ENCODE measurements at places on chromosomes 7 and 10.

DNA sequence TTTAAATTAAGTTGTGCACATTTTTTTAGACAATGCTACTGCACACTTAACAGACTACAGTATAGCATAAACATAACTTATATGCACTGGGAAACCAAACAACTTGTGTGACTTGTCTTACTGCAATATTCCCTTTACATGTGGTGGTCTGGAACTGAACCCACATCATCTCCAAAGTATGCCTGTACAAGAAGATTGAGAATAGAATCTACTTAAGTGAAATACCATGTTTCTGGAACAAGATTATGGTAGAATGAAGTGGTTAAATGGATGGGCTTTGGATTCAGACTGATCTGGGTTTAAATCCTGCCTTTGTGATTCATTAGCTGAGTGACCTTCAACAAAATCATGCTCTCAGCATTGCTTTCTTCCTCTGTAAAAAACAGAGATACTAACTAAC, 30.7 kb downstream of the CUL2 start:
- DNase-seq, result no peak

DNA sequence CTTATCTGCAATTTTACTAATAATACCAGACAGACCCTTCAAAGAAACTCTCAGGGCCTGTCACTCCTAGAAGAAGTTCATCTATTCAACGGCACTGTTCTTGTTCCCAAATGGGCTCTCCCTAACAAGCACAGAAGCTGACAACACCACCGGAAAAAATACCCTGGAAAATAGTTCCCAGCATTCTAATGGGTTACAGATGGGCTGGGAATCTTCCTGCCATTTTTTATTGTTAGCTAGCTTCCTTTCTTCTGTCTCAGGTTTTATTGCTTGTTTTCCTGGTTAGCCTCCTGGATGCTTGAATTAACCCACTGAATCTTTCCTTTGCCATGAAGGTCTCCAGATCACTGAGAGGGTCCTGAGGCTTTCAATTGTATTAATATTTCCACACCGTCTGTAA, 689.8 kb upstream of the NRP1 start:
- DNase-seq, result no peak

- no peak for DNase-seq
Observed at GRCh38 chr10:70038923-70039322, 13.7 kb upstream of the MACROH2A2 start.

DNA sequence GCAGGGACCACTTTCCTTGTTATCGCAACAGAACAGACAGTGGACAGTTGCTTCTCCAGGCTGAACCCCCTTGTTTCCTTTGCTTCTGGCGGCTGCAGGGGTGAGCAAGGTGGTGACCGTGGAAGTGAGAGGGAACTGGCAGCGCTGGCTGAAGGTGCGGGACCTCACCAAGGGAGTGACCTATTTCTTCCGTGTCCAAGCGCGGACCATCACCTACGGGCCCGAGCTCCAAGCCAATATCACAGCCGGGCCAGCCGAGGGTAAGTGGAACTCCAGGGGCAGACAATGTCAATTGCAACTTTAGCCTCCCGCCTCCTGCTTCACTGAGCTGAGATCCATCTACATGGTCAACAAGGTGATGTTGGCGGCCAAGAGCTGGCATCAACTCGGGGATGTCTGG, 462.1 kb upstream of the FOXK1 start:
- DNase-seq, result no peak

- peak; percentile 96 for DNase-seq
Observed at GRCh38 chr7:123797673-123798531, 47.1 kb upstream of the HYAL4 start.

- DNase-seq, result no peak
Observed at GRCh38 chr7:34211018-34211417, 305.7 kb downstream of the BMPER start.

Data from LoVo (cell line).